Activated CD8-positive, alpha-beta T cell treated with anti-CD3 and anti-CD28 coated beads, Interleukin-2, amount 10 ng/mL, durations not matched to agents 7 days and 5 days (primary cell): ENCODE measurements at places on chromosomes 3 and 15.

DNA sequence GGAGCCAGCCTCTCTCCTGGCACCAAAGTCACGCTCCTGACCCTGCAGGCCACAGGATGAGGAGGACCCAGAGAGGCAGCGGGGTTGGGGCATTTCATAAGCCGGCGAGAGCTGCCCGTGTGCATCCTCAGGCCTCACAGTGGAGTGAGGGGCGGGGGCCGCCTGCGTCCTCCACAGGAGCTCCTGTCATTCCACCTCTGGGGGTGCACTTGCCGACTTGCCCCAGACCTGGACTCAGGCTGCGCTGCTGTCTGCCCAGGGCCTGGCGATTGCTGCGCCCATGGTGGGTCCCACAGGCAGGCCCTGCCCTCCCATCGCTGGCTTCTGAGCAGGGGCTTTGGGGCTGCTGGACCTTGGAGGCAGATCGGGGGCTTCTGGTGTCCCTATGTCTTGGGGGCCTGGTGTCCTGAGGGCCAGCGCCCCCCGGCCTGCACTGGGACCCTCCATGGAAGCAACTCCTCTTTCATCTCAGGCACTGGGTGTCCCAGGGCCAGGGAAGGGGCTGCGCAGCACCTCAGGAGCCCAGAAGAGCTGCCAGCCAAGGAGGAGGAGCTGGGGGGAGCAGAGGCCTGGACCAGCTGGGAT lies 184.0 kb downstream of the GOLGA6L6 start:
- DNase-seq = no peak

DNA sequence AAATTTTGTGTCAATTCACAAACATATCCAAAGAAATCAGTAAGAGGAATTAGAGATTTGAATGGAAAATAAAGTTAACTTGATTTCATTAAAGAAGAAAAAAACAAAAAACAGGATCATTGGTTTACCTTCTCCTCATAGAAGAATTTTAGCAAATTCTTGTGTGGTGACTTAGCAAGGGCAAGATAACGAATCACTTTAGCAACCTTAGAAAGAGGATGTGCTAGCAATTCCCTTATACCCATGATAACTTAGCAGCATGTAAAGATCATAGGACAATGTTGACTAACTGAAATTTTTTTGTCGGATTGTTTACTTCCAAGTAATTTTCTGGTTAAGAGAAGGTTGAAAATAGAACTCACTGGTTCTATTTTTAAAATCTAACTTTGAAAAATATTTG lies 609.3 kb downstream of the GBE1 start:
- DNase-seq = no peak

DNA sequence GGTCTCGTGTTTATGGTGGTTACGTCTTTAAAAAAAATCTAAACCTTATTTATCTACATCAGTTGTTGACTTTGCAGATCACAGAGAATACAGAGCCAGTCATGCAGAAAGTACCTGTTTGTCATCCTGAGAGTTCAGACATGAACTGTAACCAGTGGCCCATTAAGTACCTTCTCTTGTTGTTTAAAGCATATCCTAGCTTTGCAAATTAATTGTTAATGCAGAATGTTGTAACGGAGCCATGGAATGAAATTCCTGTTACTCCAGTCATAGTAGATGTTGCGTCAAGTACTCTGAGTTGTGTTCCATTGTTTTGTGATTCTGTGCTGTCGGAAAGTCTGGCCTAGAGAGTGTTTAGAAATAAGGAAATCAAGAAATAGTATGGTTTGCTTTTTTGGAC lies 205.2 kb downstream of the RBMS3 start:
- no peak for DNase-seq

DNA sequence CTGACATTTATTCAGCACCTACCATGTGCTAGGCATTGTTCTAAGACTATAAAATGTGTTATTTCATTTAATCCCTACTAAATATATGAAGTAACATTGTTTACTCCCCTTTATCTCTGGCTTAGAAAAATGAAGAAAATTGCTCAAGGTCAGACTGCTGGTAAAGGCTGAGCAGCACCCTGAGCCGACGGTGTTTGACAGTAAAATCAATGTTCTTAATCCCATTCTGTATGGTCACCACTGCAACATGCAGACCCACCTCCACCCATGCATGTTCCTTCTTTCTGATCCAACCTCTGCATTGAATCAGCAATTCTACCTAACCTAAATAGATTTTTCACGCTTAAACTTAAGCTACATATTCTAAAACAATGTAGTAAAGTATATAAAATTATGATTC lies 216.5 kb downstream of the ZBBX start:
- no peak for DNase-seq

DNA sequence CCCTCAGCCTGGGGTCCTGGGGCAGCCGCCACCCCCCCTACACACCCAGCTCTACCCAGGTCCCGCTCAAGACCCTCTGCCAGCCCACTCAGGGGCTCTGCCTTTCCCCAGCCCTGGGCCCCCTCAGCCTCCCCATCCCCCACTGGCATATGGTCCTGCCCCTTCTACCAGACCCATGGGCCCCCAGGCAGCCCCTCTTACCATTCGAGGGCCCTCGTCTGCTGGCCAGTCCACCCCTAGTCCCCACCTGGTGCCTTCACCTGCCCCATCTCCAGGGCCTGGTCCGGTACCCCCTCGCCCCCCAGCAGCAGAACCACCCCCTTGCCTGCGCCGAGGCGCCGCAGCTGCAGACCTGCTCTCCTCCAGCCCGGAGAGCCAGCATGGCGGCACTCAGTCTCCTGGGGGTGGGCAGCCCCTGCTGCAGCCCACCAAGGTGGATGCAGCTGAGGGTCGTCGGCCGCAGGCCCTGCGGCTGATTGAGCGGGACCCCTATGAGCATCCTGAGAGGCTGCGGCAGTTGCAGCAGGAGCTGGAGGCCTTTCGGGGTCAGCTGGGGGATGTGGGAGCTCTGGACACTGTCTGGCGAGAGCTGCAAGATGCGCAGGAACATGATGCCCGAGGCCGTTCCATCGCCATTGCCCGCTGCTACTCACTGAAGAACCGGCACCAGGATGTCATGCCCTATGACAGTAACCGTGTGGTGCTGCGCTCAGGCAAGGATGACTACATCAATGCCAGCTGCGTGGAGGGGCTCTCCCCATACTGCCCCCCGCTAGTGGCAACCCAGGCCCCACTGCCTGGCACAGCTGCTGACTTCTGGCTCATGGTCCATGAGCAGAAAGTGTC lies 30.2 kb downstream of the PTPN23 start:
- no peak for DNase-seq

DNA sequence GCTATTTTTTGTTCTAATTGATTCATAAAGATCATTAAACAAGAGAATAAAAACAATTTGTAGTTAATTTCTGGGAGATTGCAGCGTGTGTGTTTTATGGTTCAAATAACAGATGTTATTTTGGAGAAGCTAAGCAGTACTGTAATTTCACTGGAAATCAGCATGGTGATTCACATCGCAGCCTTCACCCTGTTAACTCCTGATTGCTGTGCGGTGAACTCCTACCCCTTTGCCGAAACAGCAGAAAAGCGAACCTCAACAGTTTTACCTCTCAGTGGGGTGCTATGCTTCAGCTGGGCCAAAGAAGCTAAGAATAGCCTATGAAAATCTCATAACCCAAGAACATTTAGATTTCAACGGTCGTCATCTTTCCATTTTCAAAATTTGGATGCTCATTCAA lies 441.5 kb upstream of the RARB start:
- DNase-seq = no peak

DNA sequence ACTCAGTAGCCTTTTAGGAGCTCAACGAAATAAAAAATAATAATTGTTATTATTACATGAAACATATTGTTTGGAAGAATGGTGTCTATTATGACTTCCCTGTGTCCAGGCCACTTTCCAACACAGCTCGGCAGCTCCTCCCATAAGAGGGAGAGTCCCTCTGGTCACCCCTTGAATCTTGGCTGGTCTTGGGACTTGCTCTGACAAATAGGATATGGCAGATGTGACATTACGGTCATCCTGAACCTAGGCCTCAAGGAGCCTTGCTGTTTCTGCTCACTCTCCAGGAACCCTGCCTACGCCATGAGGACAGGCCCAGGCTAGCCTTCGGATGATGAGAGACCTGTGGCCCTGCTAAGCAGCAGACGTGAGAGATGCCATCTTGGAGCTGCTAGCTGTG lies 71.8 kb downstream of the OXNAD1 start:
- DNase-seq = no peak

DNA sequence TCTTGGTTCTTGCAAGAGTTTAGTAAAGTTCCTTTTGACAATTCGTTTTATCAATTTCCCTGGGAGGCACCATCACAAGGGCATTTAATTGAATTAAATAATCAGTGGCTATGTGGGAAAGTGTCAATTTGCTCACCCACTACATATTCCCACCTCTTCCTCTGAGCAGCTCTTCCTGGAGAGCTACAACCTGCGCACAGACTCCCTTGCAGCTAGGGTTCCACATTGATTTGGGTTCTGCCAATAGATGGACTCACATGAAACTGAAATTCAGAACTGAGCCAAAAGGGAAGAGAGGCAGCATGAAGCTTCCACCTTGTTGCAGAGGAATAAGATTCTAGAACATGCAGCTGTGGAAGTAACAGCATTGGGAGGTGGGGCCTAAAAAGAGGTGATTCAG lies 94.8 kb downstream of the TLE3 start:
- DNase-seq = no peak

DNA sequence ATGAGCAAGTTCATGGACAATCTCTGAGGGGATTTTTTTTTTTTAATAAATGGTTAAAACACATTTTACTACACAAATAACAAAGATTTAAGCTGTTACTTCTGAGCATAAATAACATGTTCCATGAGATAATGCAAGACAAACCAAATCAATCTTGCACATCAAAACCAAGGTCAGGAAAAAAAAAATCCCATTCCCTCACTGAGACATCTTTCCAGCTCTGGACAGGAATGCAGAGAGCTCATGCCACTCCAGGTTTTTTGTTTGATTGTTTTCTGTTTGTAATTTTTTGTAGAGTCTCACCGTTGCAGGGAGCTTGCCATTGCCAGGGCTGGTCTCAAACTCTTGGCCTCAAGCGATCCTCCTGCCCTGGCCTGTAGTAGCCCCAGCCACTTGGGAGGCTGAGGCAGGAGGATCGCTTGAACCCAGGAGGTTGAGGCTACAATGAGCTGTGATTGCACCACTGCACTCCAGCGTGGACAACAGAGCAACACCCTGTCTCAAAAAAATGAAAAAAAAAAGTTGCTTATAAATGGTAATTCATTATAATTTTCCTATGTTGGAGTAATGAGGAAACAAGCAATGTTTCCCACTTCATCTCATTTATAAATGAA lies 14.0 kb downstream of the OSBPL10 start:
- DNase-seq = no peak

DNA sequence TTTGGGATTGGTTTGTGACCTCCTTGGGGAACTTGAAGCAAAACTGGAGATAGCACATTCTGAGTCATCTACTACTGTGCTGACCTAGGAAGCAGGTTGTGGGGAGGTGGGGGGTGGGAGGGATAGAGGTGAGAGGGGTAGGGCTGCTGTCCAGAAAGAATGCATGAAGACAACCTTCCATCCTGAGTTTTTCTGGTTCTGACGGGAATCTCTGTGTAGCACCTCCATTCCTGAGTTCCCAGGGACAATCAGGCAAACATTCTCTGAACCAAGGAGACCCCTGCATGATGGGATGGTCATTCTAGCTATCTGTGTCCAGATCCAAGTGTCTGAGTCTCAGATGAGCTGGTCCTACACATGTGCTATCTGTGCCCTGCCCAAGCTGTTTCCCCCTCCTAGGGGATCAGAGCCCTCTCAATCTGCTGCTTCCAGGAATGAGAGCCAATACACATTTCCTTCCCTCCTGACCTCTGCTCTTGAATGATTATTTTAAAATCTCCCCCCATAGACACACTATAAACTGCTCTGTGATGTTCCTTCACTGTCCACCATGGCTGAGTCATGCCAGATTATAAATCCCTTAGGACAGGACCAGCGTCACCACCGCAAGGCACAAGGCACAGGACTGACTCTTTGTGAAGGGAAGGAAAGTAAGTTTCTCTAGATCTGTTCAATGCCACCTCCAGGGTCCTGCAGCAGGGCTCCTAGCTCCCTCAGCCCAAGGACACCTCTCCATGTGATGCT lies 2.2 kb upstream of the CD276 start:
- peak; percentile 15 for DNase-seq
